Right ventricle myocardium superior (tissue), 1 donor: ENCODE measurements at places on chromosomes 4 and X. TPM values are rescaled to one million over a fixed set of nuclear protein-coding genes. Genes with fewer than 3 reads are reported as not detected.

C4orf51 gene
- not detected for total RNA-seq

- no peak for DNase-seq
These were observed 2.1 kb upstream of the DIAPH2 start for GRCh38 chrX:96682516-96682915.

GAGE13 gene
- total RNA-seq = not detected

DNA sequence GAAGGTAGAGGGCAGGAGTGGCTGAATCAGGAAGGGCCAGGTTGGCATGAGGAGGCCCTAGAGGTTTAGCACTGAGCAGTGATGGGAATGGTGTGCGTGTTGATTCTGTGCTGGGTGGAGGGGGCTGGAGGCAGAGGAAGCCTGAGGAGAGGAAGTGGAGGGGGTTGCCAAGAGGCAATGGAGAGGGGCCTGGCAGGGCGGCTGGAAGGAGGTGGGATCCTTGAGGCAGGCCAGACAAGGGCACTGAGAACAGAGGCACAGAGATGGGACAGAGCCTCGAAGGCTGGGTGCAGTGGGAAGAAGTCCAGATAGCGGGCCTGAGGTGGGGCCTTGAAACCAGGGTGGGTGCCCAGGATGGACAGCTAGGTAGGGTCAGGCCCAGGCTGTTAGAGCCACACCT lies 24.3 kb downstream of the SH3BP2 start:
- DNase-seq = no peak

MAGED4 gene
- 0.35 TPM for total RNA-seq

GRCh38 chr4:150782311-150782710 lies 200.4 kb downstream of the MAB21L2 start:
- DNase-seq = no peak

GRCh38 chrX:131543774-131544173 lies at the start of gene OR13H1:
Gene OR13H1 (plus strand): TSS chrX:131544074. CDS start chrX:131544074, 0 bp downstream.
- no peak for DNase-seq

DNA sequence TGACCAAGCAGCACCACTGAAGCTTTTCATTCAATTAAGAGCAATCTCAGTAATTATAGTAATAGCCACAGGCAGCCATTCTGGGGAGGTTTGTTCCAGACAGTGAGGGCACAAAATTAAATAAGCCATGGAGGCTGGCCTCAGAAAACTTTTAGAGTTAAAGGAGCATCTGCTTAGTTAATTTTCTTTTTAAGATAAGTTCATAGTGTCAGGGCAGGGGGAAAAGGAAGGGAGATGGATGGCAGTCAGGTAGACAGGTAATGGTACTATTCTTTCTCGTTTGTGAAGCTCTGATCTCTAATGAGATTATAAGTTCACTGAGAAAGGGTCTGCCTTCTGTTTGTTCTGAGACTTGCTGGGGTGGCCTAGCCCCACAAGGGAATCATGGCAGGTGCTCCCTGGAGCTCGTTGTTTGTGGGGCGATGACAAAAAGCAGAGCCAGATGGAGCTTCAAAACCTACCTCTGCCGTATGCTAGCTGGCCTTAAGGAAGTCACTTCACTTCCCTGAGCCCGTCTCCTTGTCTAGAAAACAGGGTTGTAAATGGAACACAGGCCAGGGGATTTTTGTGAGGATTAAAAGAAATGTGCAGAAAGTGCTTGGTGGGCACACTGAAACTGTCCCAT lies 44.6 kb upstream of the FGFBP2 start:
- DNase-seq = no peak

HSFX4 gene
- not detected for total RNA-seq

SPIN2A gene
- 0.46 TPM for total RNA-seq

DNA sequence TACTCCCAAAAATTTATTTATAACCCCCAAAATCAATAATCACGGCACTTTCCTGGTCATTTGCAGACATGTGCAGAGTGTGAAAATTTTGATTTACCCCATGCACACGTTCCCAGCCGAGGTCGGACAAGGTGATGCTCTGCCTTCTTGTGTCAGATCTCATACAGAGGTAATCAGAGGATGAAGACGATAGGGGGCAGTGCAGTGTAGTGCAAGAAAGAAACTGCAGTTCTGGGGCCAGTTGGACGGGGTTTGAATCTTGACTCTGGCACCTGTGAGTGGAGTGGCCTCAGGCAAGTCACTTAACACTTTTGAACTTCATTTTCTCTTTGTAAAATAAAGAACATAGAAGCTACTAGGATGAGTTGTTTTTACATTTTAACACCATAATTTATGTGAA lies 88.4 kb downstream of the FRMPD3 start:
- DNase-seq = no peak

GAGE12H gene
- not detected for total RNA-seq

FBXL5 gene
- 99.0 TPM for total RNA-seq
